Naive B cell (primary cell): ENCODE measurements at places on chromosomes 1 and 21. TPM values are rescaled to one million over a fixed set of nuclear protein-coding genes. Genes with fewer than 3 reads are reported as not detected.

ITPKB gene
- 48.9 TPM for polyA plus RNA-seq

CTPS1 gene
- polyA plus RNA-seq = 18.0 TPM

METTL18 gene
- polyA plus RNA-seq = 29.2 TPM

TPRG1L gene
- polyA plus RNA-seq = 37.0 TPM

TMEM54 gene
- polyA plus RNA-seq = not detected

DCDC2B gene
- polyA plus RNA-seq = not detected

GPR37L1 gene
- not detected for polyA plus RNA-seq

LYSMD1 gene
- polyA plus RNA-seq = 0.65 TPM

AKNAD1 gene
- polyA plus RNA-seq = not detected

CFHR5 gene
- polyA plus RNA-seq = not detected

IGSF3 gene
- polyA plus RNA-seq = not detected

- peaks cover 15% of the 10 kb centered on the region for H3K27me3 ChIP-seq
- H3K4me1 ChIP-seq = no peaks in the 10 kb centered on the region
- DNase-seq = no peak
- H3K36me3 ChIP-seq = no peaks in the 10 kb centered on the region
- no peak overlapping the region for H3K4me3 ChIP-seq
Measured at GRCh38 chr1:223410036-223410435, 16.8 kb downstream of the CCDC185 start.

DNA sequence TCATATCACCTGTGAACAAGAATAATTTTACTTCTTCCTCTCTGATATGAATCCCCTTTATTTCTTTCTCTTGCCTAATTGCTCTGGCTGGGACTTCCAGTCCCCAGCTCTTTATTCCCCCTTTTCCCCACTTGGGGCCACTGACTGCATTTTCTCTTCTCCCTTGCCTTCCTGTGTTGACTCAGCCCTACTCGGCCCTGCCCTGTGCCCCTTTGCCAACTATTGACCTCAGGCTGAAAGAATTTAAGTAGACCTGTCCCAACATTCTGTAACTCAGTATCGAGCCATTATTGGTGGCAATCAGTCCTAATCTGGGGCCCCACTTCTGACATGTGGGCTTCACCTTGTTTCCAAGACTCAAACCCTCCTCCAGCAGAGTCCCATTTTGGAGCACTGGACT, 60.6 kb upstream of the STUM start:
- peaks cover 8% of the 10 kb centered on the region for H3K4me1 ChIP-seq
- H3K27me3 ChIP-seq = peaks cover 53% of the 10 kb centered on the region
- no peak for DNase-seq
- no peak overlapping the region for H3K4me3 ChIP-seq
- peaks cover 7% of the 10 kb centered on the region for H3K36me3 ChIP-seq
- no peak overlapping the region for H3K27ac ChIP-seq

GRCh38 chr1:167333703-167334102, 113.0 kb downstream of the POU2F1 start:
- no peaks in the 10 kb centered on the region for H3K27me3 ChIP-seq
- no peak overlapping the region for H3K4me3 ChIP-seq
- no peak for DNase-seq
- H3K27ac ChIP-seq = peak overlapping the region; percentile 96

GRCh38 chr1:54367613-54368012, 38.6 kb downstream of the SSBP3 start:
- no peak overlapping the region for H3K27ac ChIP-seq
- H3K36me3 ChIP-seq = no peaks in the 10 kb centered on the region
- DNase-seq = no peak

- no peaks in the 10 kb centered on the region for H3K36me3 ChIP-seq
- no peak for DNase-seq
- H3K27ac ChIP-seq = peak overlapping the region; percentile 97
- H3K4me1 ChIP-seq = peaks cover 59% of the 10 kb centered on the region
Measured at GRCh38 chr1:27522432-27523336, 32.7 kb upstream of the WASF2 start.

- peak overlapping the region; percentile 89 for H3K4me3 ChIP-seq
- H3K4me1 ChIP-seq = peaks cover 17% of the 10 kb centered on the region
- peaks cover 25% of the 10 kb centered on the region for H3K27me3 ChIP-seq
- H3K27ac ChIP-seq = no peak overlapping the region
- DNase-seq = no peak
Measured at GRCh38 chr1:54542962-54543539, 5.0 kb upstream of the ACOT11 start.

DNA sequence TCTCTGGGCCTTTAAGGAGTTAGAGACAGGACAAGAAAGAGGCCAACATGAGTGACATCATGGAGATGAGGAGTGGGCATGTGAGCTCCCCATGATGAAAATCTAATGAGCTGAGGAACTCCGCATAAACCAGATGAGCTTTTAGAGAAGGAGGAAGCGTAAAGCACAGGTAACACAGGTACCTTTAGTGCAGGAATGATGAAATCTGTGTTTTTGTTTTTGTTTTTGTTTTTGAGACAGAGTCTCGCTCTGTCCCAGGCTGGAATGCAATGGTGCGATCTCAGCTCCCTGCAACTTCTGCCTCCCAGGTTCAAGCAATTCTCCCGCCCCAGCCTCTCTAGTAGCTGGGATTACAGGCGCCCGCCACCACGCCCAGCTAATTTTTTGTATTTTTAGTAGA, 12.7 kb upstream of the FAM89A start:
- peaks cover 15% of the 10 kb centered on the region for H3K27me3 ChIP-seq
- H3K4me3 ChIP-seq = no peak overlapping the region
- no peak for DNase-seq
- no peaks in the 10 kb centered on the region for H3K36me3 ChIP-seq
- peak overlapping the region; percentile 95 for H3K27ac ChIP-seq
- peaks cover 15% of the 10 kb centered on the region for H3K4me1 ChIP-seq

- no peaks in the 10 kb centered on the region for H3K27me3 ChIP-seq
- no peaks in the 10 kb centered on the region for H3K36me3 ChIP-seq
- DNase-seq = no peak
- H3K27ac ChIP-seq = no peak overlapping the region
Measured at GRCh38 chr1:99469550-99469971, 176.4 kb upstream of the PALMD start.

DNA sequence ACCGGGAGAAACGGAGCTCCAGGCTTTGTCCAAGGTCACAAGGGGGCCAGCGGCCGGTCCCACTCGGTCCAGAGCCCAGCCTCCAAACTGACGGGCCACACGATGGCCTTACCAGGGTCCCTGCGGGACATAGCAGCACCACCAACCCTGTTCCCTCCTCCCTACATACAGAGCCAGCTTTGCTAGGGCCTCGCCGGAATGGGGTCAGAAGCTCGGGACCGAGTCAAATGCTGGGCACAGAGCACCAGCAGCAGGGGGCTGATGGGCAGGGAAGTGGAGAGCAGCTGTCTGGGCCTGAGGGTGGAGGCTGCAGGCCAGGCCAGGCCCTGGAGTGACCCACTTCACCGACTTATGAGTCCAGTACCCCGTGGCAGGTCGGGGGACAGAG, 14.9 kb upstream of the TTC39A start:
- H3K4me1 ChIP-seq = peaks cover 7% of the 10 kb centered on the region
- H3K27me3 ChIP-seq = peaks cover 40% of the 10 kb centered on the region
- H3K36me3 ChIP-seq = no peaks in the 10 kb centered on the region
- no peak overlapping the region for H3K4me3 ChIP-seq
- no peak overlapping the region for H3K27ac ChIP-seq

GRCh38 chr1:212674872-212675271, 24.8 kb downstream of the BATF3 start:
- H3K36me3 ChIP-seq = no peaks in the 10 kb centered on the region
- H3K27me3 ChIP-seq = peaks cover 32% of the 10 kb centered on the region
- H3K4me1 ChIP-seq = peaks cover 9% of the 10 kb centered on the region
- DNase-seq = no peak
- no peak overlapping the region for H3K27ac ChIP-seq

GRCh38 chr1:109763646-109764415, at the start of gene EPS8L3:
EPS8L3 (minus strand) TSS chr1:109763923; CDS start chr1:109761749, 2,174 bp downstream.
- no peak within 1 kb of the TSS for H3K4me3 ChIP-seq
- peaks cover 2% of the 10 kb centered on the region for H3K4me1 ChIP-seq
- H3K27me3 ChIP-seq = no peaks in the 10 kb centered on the region
- no peaks in the 10 kb centered on the region for H3K36me3 ChIP-seq
- no peak for DNase-seq

DNA sequence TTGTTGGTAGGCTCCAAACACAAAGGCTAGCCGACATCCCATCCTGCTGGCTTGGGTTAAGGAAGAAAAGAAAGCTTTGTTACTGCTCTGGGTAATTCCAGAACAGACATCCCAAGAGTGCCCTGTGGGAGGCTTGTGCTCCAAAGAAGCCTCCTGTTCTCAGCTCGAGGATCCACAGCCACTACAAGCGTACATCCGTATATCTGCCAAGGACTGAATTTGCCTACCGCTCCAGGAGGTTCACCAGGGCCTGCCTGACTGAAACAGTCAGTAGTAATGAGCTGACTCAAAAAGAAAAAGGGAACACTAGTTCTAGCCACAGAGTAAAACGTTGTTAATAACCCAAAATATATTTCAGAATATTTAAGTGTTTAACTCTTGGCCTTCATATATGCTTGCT, 24.8 kb upstream of the MUTYH start:
- no peak overlapping the region for H3K4me3 ChIP-seq
- DNase-seq = no peak
- H3K36me3 ChIP-seq = peaks cover 4% of the 10 kb centered on the region
- no peak overlapping the region for H3K27ac ChIP-seq

GRCh38 chr1:84086189-84086588, 57.9 kb upstream of the PRKACB start:
- no peak for DNase-seq
- no peak overlapping the region for H3K4me3 ChIP-seq
- H3K27me3 ChIP-seq = no peaks in the 10 kb centered on the region
- no peak overlapping the region for H3K27ac ChIP-seq
- no peaks in the 10 kb centered on the region for H3K36me3 ChIP-seq
- peaks cover 14% of the 10 kb centered on the region for H3K4me1 ChIP-seq

DNA sequence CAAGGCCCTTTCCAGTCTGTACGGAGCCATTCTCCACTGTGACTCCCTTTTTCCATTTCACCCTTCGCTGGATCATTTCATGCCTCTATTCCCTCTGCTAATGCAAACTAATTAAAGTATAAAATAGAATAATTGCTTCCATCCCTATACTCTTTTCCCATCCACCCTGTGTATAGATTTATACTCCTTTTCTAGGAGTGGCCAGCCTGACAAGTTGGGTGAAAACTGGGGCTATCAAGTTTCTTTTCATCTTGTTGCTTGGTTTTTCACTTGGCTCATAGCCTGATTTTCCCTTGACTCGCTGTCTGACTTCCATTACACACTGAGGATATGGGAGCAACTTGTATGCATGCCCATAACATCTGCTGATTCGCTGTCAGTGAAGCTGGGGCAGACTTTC, 107.0 kb downstream of the PLXNA2 start:
- no peak overlapping the region for H3K27ac ChIP-seq
- no peaks in the 10 kb centered on the region for H3K36me3 ChIP-seq
- H3K27me3 ChIP-seq = peaks cover 4% of the 10 kb centered on the region
- H3K4me1 ChIP-seq = no peaks in the 10 kb centered on the region

GRCh38 chr1:67834246-67834877, 1.1 kb upstream of the GNG12 start:
- no peak for DNase-seq
- H3K27me3 ChIP-seq = peaks cover 61% of the 10 kb centered on the region
- no peak overlapping the region for H3K4me3 ChIP-seq

DNA sequence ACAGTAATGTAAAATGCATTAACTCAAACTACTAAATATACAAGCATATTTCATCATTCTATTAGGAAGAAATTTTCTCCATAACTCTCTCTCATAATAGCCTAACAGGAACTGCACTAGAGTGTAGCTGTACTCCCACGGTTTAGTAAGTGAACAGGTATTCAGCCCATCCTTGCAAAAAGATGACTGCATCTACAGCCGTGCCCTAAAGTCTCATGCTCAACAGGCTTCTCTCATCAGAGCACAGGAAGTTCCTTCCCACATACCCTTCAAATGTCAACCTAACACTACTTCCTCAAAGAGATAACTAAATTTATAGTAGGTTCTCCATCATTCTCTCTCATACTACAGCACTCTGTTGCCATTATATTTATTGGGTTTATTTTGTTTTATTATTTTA, 251.6 kb downstream of the AKT3 start:
- H3K36me3 ChIP-seq = peaks cover 29% of the 10 kb centered on the region
- peaks cover 5% of the 10 kb centered on the region for H3K4me1 ChIP-seq
- H3K4me3 ChIP-seq = no peak overlapping the region
- no peak for DNase-seq

DNA sequence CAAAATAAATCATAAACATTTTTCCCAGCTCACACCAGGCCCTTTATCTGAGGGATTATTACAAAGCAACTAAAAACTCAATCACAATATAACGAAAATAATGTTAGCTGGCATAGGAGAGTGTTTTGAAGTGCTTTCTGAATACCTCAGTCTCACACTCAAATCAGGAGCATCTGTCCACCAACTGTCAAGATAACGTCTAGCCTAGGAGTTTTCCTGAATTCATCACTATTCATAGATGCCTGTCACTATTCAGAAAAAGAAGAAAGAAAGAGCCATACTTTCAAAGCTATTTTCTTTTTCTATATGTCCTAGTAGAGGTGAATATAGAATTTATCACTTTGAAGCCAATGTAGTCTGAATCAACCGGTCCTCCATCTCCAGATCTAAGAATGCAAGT, 127.0 kb downstream of the AKT3 start:
- DNase-seq = no peak
- peak overlapping the region; percentile 56 for H3K27ac ChIP-seq
- H3K36me3 ChIP-seq = peaks cover 9% of the 10 kb centered on the region
- peaks cover 39% of the 10 kb centered on the region for H3K4me1 ChIP-seq

DNA sequence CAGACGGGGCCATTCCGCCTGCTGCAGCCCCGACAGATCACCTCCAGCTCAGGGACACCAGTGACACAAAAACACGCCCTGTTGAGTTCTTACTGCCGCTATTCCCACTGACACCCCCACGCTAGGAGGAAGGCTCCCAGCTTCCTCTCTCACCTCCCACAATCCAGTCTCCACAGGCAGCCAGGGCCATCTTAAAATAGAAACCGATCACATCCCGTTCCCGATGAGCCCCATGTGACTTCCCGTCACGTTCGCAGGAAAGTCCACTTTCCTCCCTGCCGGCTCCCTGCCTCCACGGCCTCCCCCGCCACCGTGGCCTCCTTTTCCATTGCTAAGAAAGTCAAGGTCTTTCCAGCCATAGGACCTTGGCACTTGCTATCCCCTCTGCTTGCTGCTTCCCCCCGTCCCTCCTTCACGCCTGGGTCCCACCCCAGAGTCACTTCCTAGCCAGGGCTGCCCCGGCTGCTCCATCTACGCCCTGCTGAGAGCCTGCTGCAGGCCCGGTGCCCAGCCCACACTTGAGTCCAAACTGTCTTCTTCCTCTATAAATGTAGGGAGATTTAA, 24.0 kb upstream of the DDOST start:
- no peak overlapping the region for H3K27ac ChIP-seq
- no peak for DNase-seq
- no peaks in the 10 kb centered on the region for H3K36me3 ChIP-seq
- H3K27me3 ChIP-seq = peaks cover 25% of the 10 kb centered on the region

DNA sequence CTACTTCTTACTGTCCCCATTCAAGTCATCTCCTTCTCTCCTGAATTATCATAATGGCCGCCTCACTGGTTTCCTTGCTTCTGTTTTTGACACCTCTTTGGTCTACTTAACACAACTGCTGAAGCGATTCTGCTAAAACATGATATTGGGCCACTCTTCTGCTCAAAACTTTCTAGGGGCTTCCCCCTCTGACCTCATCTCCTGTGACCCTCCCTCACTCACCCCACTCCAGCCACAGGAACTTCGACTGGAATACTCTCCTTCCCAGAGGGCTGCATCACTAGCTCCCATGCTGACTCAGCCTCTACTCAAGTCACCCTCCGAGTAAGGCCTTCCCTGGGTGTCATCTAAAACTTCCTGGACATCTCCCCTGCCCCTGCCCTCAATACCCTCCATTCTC, 35.7 kb downstream of the NRIP1 start:
- peaks cover 46% of the 10 kb centered on the region for H3K4me1 ChIP-seq
- peaks cover 13% of the 10 kb centered on the region for H3K36me3 ChIP-seq
- DNase-seq = peak; percentile 7
- H3K4me3 ChIP-seq = peak overlapping the region; percentile 12
- no peaks in the 10 kb centered on the region for H3K27me3 ChIP-seq
- peak overlapping the region; percentile 81 for H3K27ac ChIP-seq
